ENCODE measurements at places on chromosomes 3 and 15.
A peak's percentile ranks its signal among the peaks of the same experiment; 100 is the strongest.

- DNase-seq, result peak; percentile 95
These were observed 77.3 kb upstream of the MAGI1 start for GRCh38 chr3:66115858-66116654.

DNA sequence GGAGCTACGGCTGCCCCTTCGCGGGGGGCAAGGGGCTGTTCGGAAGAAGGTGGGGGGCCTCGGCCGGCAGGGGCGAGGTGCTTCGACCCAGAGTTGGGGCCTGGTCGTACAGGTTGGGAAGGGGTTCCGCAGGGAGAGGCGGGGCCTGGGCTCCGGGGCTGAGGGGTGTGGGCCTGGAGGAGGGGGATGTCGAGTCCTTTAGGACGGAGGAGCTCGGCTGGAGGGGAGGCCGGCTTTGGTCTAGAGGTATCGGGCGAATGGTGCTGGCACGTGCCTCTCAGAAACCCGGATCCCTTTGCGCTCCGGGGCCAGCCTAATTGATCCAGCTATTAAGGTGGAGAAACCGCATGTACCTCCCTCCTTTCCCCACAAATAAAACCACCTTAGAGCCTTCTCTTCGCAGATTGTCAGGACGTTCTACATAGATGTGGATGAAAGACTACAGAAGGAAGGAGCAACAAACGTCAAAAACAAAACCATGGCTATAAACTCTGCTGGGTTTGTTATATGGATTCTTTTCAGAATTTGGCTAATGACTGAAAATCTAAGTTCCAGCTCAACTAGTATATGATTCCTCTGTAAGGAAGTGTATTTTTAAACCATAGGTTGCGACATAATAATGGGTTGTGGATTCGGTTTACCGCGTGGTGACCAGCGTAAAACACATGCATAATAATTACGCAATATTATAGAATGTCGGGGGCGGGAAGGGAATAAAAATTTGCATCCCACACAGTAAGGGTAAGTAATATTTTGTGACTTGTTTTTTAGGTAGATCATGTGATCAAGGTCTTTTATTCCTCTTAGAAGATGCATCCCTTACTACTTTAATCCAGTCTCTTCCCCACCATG is 644 bp upstream of the NGLY1 start:
- DNase-seq, result no peak

GRCh38 chr3:50419595-50420370 is 60.5 kb upstream of the TMEM115 start:
- DNase-seq, result no peak

DNA sequence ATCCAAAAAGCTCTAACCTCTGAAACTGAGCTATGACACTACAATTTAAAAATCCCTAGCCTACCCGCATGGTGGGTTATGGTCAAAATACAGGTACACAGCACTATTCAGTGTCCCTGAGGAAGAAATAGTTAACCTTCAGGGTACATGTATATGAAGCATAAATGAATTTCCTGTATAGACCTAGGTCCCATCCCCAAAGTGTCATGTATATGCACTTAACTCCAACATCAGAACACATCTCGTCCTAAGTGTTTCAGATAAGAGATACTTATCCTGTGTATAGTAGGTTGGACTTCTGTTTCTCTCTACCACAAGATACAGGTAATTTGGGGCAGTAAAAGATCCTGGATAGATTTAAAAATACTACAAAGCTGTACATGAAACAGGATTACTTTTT is 6.4 kb downstream of the RPL14 start:
- DNase-seq, result no peak

- no peak for DNase-seq
These were observed 45.6 kb downstream of the DLEC1 start for GRCh38 chr3:38084334-38085310.

DNA sequence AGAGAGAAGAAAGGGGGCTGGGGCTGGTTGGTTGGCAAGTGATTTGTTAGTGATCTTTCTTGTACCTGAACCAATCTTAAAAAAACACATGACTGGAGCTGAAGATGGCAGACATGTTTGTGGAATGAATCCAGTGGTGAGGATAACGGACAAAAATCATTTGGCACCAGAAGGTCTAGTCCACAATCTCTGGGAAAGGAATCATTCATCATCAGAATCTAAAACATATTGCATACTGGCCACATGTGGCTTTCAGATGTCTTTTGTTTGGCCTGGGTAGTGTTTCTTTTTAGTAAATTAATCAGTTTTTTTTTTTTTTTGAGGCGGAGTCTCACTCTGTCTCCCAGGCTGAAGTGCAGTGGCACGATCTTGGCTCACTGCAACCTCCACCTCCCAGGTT is 5.0 kb downstream of the NEK11 start:
- DNase-seq, result no peak

- DNase-seq, result no peak
These were observed 54.7 kb upstream of the SCAANT1 start for GRCh38 chr3:63966871-63967270.

GRCh38 chr3:123090728-123091531 is 24.1 kb downstream of the PDIA5 start:
- DNase-seq, result no peak

- DNase-seq, result no peak
These were observed 37.6 kb upstream of the TP63 start for GRCh38 chr3:189593581-189593980.
